Putamen (tissue), 1 donor: ENCODE measurements at places on chromosomes 3 and 15.

DNA sequence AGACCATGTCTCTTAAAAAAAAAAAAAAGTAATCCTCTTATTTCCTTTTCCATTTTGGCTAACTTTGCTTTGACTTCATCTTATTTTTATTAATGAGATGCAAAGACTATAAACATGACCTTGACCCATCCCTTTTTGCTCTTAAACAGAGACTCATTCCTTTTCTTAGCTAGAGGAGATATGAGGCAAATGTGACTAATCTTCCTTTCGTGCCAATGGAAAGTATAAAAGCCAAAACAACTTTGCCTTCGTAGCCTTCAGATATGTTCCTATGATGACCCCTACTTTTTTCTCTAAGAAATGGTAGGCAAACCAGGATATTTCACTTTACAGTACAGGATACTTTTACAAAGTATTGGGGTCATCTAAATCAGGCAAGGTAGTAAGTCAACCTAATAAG, 36.9 kb upstream of the GOLGB1 start:
- no peak for DNase-seq

DNA sequence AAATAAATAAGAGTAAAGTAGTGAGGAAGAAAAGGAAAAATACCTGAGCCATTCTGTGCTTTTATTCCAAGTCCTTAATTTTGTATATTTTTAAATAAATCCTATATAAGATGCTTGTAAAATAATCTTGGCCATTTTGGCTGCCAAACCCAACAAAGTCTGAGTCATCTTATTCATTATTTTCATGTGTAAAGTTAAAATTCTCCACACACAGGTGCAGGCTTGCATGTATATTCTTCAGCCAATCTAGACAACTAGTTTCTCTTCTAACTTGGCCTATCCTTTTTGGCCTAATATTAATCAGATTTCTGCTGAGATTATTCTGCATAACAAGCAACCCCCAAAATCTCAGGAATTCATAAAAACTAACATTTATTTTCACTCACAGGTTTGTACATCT, 189.8 kb upstream of the ATP11B start:
- no peak for DNase-seq

GRCh38 chr3:154571553-154572226, 141.7 kb upstream of the GPR149 start:
- DNase-seq = no peak

DNA sequence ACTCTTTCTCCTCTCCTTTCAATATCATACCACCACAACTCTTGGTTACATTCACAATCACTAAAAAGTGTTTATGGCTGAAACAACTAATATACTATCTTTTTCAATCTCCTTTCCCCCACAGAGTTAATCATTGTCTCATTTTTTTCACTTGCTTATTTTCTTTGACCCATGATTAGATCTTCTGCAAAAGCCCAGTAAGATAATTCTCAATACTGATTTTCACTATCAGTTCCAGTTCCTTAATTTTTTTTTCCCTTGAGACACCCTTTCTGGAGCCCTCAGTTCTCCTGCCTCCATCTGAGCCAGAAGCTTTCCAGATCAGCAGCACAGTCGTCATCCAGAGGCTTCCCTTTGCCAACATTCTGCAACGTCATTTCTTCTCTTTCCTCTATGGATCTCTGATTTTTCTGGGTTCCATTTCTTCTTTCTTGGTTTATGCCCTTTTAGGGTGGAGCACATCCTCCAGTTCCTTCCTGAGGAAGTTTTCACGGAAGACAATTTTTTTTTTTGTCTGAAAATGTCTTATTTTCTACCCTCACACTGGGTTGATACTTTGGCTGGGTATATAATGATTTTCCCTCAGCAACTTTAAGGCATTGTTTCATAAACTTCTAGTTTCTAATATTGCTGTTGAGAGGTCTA, 88.7 kb upstream of the C15orf39 start:
- DNase-seq = no peak

DNA sequence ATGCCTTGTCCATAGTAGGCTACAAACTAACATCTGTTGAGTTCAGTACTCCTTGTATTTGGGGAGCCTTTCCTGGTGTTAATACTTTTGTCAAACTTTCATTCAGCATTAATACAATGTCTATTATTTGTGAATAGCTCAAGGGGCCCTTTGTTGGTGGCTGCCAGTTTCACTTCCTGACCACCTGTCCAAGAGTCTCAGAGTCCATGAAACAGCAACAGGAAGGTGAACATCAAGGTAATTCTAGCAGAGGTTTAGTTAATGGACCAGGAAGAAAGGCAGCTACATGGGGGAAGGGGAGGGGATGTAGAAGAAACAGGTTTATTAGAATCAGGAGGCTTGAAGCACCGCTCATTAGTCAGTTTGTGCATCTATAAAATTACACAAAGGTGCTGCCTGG, 386.9 kb downstream of the PDCD6IP start:
- DNase-seq = no peak

- DNase-seq = no peak
Observed at GRCh38 chr3:154074966-154075365, 46.2 kb upstream of the ARHGEF26 start.
